Germinal center (tissue), 1 donor: ENCODE measurements at places on chromosomes 16 and 17.

- DNase-seq, result no peak
Observed at GRCh38 chr16:16001596-16002255, 52.3 kb downstream of the ABCC1 start.

- DNase-seq, result no peak
Observed at GRCh38 chr17:49486012-49486641, 9.0 kb upstream of the NGFR start.

DNA sequence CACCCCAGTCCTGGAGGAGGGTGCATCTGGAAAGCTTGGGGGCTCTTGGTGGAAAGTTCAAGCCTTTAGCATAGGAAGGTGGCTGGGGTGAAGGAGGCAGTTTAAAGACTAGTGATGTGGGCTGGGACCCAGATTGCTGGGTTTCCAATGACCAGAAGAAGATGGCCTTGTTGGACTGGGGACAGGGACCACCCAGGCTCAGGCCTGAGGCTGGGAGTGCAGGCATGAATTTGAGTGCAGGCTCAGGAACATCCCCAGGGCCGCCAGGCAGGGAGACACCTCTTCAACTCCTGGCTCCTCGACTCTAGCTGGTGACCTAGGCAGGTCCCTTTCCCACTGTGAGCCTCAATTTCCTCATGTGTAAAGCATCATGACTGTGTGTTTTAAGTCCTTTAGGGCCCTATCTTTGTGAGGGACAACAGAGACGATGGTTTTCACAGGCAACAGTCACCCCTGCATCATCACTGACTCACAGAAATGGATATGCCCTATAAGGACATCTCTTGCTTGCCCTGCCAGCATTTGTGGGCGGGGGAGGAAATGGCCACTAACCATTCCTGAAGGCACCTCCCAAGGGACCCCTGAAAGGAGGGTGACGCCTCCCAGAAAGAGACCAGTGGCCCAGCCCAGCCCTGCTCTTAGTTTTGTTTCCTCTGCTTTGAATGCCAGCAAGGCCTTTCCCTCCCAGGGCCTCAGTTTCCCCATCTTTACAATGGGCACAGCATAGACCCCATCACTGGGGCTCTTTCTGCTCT lies 11.1 kb downstream of the NLRC5 start:
- no peak for DNase-seq

DNA sequence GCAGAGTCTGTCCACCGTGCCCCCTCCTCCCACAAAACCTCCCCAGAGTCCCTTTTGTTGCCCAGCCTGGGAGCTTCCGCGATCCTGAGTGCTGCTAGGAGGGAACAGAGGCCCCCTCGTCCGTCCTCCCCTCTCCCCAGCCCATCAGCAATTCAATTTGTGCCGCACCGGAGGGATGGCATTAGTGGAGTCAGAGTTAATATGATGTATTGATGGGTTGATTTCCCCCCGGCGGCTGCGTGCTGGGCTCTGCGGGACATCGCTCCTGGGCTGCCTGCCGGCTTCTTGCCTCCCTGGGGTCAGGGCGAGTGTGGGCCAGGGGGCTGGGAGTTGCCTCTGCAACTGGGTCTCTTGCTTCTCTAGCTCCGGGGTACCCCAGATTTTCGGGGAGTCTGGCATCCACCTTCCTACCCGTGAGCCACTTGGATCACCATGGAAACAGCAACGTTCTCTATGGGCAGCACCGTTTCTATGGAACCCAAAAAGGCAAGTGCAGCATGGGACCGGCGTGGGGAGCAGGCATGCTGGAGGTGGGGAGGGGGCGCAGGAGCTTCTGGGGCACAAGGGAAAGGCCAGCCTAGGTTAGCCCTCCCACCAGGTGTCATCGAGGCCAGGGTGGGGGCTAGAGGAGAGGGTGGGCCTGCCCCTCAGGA lies 42.9 kb downstream of the BAHCC1 start:
- DNase-seq, result no peak

- no peak for DNase-seq
Observed at GRCh38 chr17:78933025-78933958, 8.1 kb upstream of the TIMP2 start.

DNA sequence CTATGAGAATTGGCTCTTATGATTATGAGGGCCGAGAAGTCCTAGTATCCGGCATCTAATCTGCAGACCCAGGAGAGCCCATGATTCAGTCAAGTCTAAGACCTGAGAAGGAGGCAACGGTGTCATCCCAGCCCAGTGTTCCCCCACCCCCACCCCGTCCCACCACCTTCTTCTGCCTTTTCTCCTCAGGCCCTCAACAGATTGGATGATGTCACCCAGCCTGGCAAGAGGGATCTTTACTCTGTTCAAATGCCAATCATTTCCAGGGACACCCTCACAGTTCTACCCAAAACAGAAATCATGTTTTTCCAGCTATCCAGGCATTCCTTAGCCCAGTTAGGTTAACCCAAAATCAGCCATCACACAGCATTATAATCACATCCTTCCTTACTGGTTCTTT lies 10.0 kb upstream of the GAA start:
- DNase-seq, result no peak
